ENCODE measurements at places on chromosomes 2 and 18. TPM values are rescaled to one million over a fixed set of nuclear protein-coding genes. Genes with fewer than 3 reads are reported as not detected.

- DNase-seq: no peak
- no peaks in the 10 kb centered on the region for H3K27me3 ChIP-seq
Observed at GRCh38 chr2:152762202-152762601, 43.8 kb downstream of the ARL6IP6 start.

- peaks cover 7% of the 10 kb centered on the region for H3K4me1 ChIP-seq
- no peak overlapping the region for H3K27ac ChIP-seq
- no peak for DNase-seq
- no peaks in the 10 kb centered on the region for H3K36me3 ChIP-seq
Observed at GRCh38 chr2:126720638-126721037, 64.7 kb downstream of the GYPC start.

GRCh38 chr2:14642499-14642898, 10.0 kb downstream of the LRATD1 start:
- H3K36me3 ChIP-seq: no peaks in the 10 kb centered on the region
- no peak overlapping the region for H3K27ac ChIP-seq
- no peaks in the 10 kb centered on the region for H3K4me1 ChIP-seq
- DNase-seq: no peak
- H3K4me3 ChIP-seq: no peak overlapping the region
- no peaks in the 10 kb centered on the region for H3K27me3 ChIP-seq

- DNase-seq: no peak
- H3K27me3 ChIP-seq: no peaks in the 10 kb centered on the region
- H3K36me3 ChIP-seq: no peaks in the 10 kb centered on the region
- no peak overlapping the region for H3K27ac ChIP-seq
- no peak overlapping the region for H3K4me3 ChIP-seq
Observed at GRCh38 chr2:234670806-234671205, 173.9 kb upstream of the ARL4C start.

DNA sequence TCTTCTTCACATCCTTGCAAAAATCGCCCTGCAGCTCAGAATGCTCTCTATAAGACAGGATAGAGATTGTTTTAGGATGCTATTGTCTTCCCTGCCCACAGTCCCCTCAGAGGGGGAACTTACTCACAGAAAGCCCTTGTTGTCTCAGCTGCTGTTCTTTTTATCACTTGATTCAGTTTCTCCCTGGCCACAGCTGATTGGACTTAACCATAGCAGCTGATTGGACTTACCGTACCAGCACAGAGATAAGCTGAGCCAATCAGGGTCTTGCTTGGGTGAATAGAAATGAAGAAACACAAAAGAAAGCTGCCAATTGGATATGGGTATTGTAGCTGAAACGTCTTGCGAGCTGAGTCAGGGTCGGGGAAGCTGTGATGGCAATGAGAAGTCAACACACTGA, 194.2 kb upstream of the MEX3C start:
- no peak overlapping the region for H3K27ac ChIP-seq
- H3K4me3 ChIP-seq: no peak overlapping the region
- no peaks in the 10 kb centered on the region for H3K36me3 ChIP-seq

DNA sequence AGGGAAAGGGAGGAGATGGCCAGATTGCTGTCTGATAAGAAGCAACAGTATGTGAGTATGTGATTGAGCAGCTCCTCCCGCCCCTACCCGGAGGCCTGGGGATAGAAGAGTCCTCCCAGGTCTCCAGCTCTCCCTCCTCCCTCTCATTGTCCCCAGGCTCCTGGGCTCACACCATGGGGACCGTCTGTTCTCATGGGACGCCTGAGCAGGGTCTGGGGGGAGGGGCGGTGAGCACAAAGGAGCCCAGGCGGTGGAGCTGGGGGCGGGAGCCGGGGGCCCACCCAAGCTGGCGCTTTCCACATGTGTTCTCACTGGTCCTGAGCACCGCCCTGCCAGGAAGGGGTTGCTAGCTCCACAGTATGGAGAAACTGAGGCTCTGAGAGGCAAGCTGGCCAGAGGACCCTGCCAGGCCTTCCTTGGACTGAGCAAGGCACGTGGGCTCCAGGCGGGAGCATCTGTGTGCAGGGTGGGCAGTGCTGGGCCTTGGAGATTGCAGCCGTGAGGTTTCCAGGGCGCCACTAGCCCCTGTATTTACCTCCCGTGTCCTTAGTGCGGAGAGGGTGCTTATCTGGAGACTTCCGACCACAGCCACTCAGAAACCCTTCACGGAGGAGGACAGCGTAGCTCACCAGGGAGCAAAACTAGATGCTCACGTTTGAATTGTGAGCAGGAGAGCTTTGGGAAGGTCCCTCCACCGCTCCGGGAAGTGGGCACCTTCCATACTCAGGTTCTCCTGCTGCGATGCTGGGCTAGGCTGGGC, 37.4 kb downstream of the PDIA6 start:
- H3K27ac ChIP-seq: no peak overlapping the region
- no peaks in the 10 kb centered on the region for H3K36me3 ChIP-seq
- DNase-seq: no peak
- no peaks in the 10 kb centered on the region for H3K4me1 ChIP-seq

DNA sequence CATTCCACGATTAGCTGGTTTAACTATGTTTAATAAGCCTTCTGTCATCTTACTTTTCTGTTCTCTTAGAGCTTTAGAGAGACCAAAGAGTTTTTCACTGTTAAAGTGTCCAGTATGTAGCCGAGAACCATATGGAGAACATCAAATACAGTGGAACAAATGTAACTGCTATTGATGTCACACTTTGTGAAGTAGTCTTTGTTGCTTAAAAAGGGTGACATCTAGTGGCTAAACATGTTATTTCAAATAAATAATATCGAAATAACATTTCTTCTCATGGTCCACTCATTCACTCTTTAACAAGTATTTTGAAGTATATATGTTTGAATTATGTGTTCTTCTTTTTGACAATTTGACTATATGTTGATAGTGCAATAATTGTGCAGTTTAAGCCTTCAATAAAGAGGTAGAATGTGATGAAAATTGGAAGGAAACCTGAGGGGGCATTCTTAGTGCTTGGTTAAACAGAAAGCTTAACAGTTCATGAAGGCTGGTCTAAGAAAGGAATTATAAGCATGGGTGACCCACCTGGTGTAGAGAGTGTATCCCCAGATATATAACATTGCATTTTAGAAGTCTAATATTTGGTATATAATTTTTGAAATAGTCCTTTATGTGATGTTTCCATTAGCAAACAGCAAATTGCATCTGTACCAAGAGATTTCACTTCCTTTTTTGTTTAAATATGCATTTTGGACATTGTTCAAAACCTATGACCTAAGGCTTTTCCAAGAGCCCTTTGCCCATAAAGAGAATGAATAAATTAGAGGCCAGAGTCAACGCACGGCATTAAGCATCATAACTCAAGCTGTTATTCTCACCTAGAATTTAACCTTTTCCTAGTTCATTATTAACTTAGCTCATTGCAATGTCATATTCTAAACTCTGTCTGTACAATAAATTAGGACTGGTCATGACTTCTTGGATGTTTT, 112.1 kb downstream of the KYNU start:
- no peaks in the 10 kb centered on the region for H3K4me1 ChIP-seq
- DNase-seq: no peak
- H3K36me3 ChIP-seq: no peaks in the 10 kb centered on the region
- H3K4me3 ChIP-seq: no peak overlapping the region
- no peaks in the 10 kb centered on the region for H3K27me3 ChIP-seq
- H3K27ac ChIP-seq: no peak overlapping the region

- no peak overlapping the region for H3K4me3 ChIP-seq
- H3K4me1 ChIP-seq: no peaks in the 10 kb centered on the region
- no peak for DNase-seq
Observed at GRCh38 chr2:134712736-134713135, 6.1 kb downstream of the TMEM163 start.

DNA sequence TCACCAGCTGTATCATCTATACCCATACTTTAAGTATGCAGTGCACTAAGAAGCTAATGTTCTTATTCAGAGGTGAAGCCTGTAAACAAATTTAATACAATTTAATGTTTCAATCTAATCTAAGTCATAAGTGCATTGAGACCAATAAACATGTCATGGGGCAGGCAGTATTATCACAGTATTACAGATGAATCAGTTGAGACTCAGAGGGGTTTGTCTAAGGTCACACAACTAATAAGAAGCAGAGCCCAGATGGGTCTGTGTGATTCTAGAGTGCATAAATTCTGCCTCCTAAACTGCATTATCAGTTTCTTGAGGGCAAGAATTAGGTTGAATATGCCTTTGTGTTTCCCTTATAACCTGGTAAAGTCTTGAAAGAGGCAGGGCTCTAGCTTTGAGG, 140.9 kb upstream of the RNF152 start:
- no peak overlapping the region for H3K4me3 ChIP-seq
- no peaks in the 10 kb centered on the region for H3K4me1 ChIP-seq
- H3K27me3 ChIP-seq: no peaks in the 10 kb centered on the region
- no peak overlapping the region for H3K27ac ChIP-seq
- no peak for DNase-seq

- H3K27ac ChIP-seq: no peak overlapping the region
- no peaks in the 10 kb centered on the region for H3K36me3 ChIP-seq
- H3K4me3 ChIP-seq: no peak overlapping the region
- H3K27me3 ChIP-seq: no peaks in the 10 kb centered on the region
- H3K4me1 ChIP-seq: no peaks in the 10 kb centered on the region
Observed at GRCh38 chr18:36539674-36540231, 242.2 kb downstream of the FHOD3 start.

DNA sequence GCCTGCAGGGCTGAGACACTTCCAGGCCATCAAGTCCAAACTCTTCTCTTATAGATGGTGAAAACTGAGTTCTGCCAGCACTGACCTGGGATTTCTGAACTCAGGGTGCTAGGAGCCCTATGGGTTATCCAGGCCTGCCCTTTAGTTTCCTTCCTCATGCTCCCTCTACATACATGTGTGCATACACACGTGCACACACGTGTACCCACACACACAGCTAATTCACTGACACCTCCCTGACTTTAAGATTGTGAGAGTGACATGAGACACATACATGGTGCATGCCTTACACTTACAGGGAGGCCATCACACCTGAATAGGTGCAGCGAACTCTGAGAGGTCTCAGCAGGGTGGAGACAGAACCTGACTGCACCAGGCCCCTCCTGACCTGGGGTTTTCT, 267.4 kb downstream of the CYP26B1 start:
- H3K27ac ChIP-seq: peak overlapping the region; percentile 83
- DNase-seq: no peak
- peaks cover 41% of the 10 kb centered on the region for H3K4me1 ChIP-seq
- H3K36me3 ChIP-seq: no peaks in the 10 kb centered on the region
- H3K27me3 ChIP-seq: no peaks in the 10 kb centered on the region

- H3K4me1 ChIP-seq: no peaks in the 10 kb centered on the region
- no peak for DNase-seq
- H3K36me3 ChIP-seq: no peaks in the 10 kb centered on the region
- H3K27ac ChIP-seq: no peak overlapping the region
Observed at GRCh38 chr2:103860016-103860415, 993.9 kb upstream of the POU3F3 start.

DNA sequence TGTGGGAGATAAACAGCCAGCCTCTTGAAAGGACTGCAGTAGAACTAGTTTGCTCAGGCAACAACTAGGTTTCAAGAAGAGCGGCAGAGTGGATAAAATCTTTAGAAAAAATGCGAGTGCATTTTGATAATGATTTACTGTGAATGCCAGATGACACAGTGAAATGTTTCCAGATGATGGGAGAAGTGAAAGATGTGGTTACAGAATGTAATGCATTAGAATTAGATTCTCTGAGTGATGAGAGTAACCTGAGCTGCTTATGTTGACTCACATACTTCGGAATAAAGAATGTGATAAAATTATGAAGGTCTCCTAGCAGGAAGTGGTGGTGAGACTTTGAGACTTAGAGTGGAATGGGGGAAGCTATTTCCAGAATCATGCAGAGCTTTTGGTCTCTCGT, 184.3 kb downstream of the GULP1 start:
- no peak overlapping the region for H3K27ac ChIP-seq
- no peak overlapping the region for H3K4me3 ChIP-seq
- no peak for DNase-seq
- H3K4me1 ChIP-seq: no peaks in the 10 kb centered on the region
- no peaks in the 10 kb centered on the region for H3K27me3 ChIP-seq

- no peaks in the 10 kb centered on the region for H3K4me1 ChIP-seq
- no peak overlapping the region for H3K27ac ChIP-seq
- H3K4me3 ChIP-seq: no peak overlapping the region
- no peaks in the 10 kb centered on the region for H3K27me3 ChIP-seq
- H3K36me3 ChIP-seq: no peaks in the 10 kb centered on the region
- no peak for DNase-seq
Observed at GRCh38 chr2:215505044-215505786, 69.3 kb upstream of the FN1 start.

GRCh38 chr2:6881046-6881445, 3.5 kb downstream of the RSAD2 start:
- no peaks in the 10 kb centered on the region for H3K36me3 ChIP-seq
- H3K4me1 ChIP-seq: peaks cover 31% of the 10 kb centered on the region
- H3K27me3 ChIP-seq: no peaks in the 10 kb centered on the region
- no peak overlapping the region for H3K4me3 ChIP-seq
- H3K27ac ChIP-seq: no peak overlapping the region
- DNase-seq: no peak

- H3K4me1 ChIP-seq: peaks cover 12% of the 10 kb centered on the region
- H3K27ac ChIP-seq: no peak overlapping the region
- no peaks in the 10 kb centered on the region for H3K36me3 ChIP-seq
Observed at GRCh38 chr2:37858400-37858711, 66.7 kb upstream of the RMDN2 start.

DNA sequence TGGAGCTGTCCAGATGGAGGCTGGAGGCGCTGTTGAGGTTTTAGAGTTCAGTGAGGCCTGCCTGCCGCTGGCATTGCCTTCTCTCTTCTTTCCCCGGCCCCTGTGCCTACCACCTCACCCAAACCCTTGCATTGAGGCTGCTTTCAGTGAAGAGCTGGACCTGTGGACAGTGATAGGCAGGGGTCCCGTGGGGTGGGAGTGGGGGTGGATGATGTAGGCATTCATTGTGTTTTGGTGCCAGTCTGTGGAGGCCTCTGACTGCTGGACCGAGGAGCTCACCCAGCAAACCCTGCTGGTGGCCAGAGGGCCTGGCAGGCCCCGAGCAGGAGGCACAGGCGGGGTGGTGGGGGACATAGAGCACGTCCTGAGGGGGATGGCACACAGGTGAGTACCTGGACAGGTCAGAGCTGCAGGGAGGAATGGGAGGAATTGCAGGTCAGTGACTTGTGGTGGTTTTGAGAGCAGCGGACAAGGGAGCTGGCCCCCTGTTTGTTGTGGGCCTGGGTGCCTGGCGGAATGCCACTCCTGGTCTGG, 35.6 kb downstream of the NGEF start:
- peaks cover 8% of the 10 kb centered on the region for H3K27me3 ChIP-seq
- H3K36me3 ChIP-seq: no peaks in the 10 kb centered on the region
- no peaks in the 10 kb centered on the region for H3K4me1 ChIP-seq
- no peak overlapping the region for H3K27ac ChIP-seq

PNKD gene
- 55.6 TPM for polyA plus RNA-seq

CABYR gene
- not detected for polyA plus RNA-seq

NETO1 gene
- polyA plus RNA-seq: not detected

FBXO15 gene
- 0.03 TPM for polyA plus RNA-seq

RNF144A gene
- 8.7 TPM for polyA plus RNA-seq

SLC4A5 gene
- 0.42 TPM for polyA plus RNA-seq

EHD3 gene
- polyA plus RNA-seq: 5.2 TPM

HOXD4 gene
- polyA plus RNA-seq: 1.2 TPM

POTEI gene
- not detected for polyA plus RNA-seq

GCG gene
- polyA plus RNA-seq: 0.18 TPM

HOXD8 gene
- polyA plus RNA-seq: 52.5 TPM

LIPG gene
- polyA plus RNA-seq: 6.0 TPM

CNGA3 gene
- polyA plus RNA-seq: not detected

UGT1A4 gene
- polyA plus RNA-seq: not detected
